ENCODE measurements at places on chromosomes 6 and 20. TPM values are rescaled to one million over a fixed set of nuclear protein-coding genes. Genes with fewer than 3 reads are reported as not detected.

- no peak for DNase-seq
Measured at GRCh38 chr6:71463061-71463460, 174.4 kb downstream of the OGFRL1 start.

DNA sequence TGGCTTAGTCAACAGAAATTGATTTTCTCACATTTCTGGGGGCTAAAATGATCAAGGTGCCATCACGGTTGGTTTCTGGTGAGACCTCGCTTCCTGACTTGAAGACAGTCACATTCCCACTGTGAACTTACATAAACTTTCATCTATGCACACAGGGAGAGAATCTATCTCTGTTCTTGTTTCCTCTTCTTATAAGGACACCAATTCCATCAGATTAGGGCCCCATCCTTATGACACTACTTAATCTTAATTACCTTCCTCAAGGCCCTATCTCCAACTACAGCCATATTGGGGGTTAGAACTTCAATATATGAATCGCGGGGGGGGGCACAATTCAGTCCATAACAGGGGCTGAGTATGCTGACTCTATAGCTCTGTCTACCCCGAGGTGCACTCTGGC lies 10.6 kb upstream of the SCGN start:
- no peak for DNase-seq

- no peak for DNase-seq
Measured at GRCh38 chr6:140209775-140210174, 835.3 kb upstream of the CITED2 start.

DNA sequence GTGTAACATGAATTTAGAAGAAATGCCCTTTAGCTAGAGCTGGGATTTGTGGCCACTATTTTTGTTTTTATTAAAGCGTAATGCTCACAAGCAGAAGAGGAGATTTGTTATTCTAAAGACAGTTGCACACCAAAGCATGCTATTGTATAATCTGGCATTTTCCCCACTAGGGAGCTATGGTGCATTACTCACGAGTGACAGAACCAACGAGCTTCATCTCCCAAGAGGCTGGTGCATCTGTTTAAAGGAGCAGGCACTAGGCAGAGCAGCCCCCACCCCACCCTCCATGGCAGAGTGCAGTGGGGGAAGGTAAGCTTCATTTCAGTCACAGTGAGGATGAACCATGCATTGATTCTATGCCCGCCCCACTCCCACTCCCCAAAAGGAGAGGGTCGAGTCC lies 287.3 kb upstream of the TSHZ2 start:
- no peak for DNase-seq

DNA sequence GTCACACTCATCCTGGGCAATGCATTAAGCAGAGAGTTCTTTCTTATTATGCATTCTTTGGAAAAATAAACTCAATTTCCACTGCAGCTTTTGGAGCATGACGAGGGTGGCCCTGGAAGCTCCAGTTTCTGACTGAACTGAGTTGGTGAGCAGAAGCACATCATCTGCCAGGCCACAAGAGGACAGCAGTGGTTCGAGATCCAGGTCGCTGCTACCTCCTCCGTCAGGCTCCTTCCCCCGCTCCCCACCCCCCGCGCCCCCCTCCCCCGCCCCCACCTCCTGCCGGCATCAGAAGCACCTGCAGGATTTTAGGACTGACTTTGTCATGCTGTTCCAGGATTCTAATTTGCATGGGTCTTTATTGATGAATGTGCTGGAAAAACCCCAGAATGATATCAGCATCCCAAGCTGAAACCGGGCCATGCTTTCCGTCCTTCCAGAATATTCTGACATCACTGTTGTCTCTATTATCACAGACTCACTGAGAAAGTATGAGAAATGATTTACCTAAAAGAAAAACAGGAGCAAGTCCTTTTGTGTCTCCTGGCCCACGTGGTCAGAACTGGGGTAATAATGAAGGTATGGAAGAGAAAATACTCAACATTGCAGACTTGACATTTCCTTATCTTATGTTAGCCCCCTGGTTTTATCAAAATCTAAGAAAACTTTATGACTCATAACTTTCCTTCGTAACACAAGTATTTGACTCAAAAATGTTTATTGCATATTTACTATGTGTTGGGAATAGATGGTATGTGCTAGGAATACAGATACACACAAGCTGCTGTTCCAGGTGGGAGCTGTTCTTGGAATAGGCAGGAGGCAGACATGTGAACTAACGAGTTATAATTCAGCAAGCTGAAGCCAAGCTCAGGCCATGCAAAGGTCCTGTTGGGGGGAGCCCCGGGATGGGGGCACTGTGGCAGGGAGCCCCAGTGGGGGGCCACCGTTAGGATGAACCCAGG lies 220.2 kb upstream of the EXOC2 start:
- no peak for DNase-seq

GRCh38 chr6:10847684-10848083 lies 9.3 kb upstream of the MAK start:
- no peak for DNase-seq

GRCh38 chr6:55047451-55048044 lies 126.8 kb upstream of the HCRTR2 start:
- no peak for DNase-seq

DNA sequence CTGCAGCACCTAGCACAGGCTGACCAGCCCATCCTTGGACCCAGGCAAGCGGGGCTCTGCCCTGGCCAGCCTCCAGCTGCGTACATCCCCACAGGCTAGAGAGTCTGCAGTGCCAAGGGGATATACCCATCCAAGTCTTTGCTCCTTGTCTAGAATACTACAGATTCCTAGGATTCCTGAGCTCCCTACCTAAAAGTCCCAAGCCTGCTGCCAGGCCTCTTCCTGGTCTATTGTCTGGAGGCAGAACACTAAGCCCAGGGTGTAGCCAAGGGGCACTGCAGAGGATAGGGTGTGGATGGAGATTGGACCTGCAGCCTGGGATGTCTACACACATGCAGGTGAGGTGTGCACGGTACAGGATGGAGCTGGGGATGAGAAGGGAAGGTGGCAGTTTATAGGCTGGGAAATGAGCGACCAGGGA lies 90.0 kb upstream of the SIRPA start:
- DNase-seq, result no peak

DNA sequence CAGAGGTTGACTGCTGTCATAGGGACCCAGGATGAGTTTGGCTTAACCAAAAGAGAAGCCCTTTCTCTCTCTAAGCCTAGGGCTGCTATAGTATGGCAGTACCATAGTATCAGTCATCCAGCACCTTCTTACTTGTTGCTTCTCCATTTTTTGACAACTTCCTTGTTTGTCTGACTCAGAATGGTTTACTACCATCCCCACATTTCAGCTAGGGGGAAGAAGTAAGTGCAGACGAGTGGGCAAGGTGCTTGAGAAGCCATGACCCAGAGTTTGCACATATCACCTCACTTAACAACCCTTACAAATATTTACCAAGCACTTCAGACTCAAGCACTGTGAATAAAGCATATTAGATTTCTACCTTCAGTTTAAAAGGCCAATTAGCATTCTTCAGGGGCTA lies 289.9 kb upstream of the TSHZ2 start:
- DNase-seq, result no peak

DNA sequence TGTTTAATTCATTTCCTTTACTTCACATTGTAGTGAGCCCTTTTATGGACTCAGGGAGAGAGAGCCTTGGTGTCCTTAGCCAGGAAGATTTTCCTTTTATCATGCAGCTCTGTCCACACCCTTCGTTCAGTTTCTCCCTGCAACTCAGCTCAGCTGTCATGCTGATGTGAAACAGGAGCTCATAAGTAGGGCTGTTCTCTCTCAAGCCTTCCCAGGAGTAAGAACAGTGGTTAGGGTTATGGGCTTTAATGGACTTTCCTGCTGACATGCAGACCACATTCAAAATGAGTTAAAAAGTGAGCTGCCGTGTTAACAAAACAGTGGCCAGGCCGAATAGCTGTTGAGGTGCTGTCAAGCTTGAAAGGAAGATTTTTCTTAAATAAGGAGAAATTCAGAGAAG lies 104.1 kb downstream of the BCKDHB start:
- no peak for DNase-seq

DNA sequence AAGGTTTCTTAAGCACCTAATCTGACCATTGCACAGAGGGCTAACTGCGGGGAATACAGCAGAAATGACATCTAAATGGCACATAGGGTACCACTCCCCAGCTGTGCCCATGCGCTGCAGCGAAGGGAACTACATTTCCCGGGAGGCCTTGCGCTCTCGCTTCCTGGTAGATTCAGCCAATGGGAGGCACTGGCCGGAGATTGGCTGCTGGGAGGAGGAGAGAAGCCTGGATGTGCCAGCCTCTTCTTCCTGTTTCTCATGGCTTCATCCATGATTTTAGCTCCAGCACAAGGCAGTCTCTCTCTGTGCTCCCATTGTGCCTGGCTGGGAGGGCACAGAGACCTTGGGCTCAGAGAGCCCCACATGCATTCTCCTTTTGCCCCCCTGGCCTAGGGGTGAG lies 101.7 kb upstream of the FOXA2 start:
- DNase-seq, result no peak

The COL19A1 gene
- 4.6 TPM for polyA plus RNA-seq

The NRSN1 gene
- polyA plus RNA-seq, result 0.73 TPM

The NOTCH4 gene
- polyA plus RNA-seq, result 27.6 TPM

Data from urinary bladder (tissue), 4 donors.